ENCODE measurements at places on chromosomes 4 and X.

GRCh38 chr4:37054531-37055077, 189.9 kb upstream of the NWD2 start:
- DNase-seq, result no peak

DNA sequence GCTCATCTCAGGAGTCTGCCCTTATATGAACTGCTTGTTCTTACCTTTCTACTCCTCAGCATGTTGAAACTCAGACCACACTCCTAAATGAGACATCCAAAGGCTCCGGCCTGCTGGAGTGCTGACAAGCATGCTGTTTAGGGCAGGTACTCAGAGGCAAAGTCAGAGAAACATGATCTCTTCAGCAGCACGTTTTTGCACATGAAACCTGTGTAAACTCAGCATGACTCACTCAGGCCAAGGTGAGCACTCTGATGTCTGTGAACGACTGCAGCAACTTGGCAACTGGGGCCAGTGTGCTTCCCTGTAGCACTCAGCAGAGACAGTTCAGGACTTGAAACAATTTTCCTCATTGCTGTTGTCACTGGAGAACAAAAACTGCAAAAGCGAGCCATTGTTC, 109.6 kb downstream of the PACRGL start:
- DNase-seq, result no peak

DNA sequence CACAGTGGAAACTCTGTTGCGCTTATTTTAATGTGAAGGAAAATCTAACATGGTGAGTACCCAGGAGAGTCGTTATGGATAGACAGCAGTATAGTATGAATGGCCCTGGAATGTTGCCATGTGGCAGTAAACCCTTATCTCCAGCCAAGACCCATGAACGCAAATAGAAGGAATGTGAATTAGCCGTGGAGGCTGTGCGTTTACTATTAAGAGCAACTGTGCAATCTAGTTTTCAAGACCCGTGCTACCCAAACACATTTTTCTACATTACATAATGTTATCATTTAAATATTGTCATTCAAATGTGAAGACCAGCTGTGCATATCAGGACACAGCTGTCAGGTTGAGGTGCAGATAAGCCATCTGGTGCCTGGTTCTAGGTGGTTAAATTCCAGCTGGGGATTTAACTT, 13.3 kb upstream of the AGA start:
- DNase-seq, result no peak

DNA sequence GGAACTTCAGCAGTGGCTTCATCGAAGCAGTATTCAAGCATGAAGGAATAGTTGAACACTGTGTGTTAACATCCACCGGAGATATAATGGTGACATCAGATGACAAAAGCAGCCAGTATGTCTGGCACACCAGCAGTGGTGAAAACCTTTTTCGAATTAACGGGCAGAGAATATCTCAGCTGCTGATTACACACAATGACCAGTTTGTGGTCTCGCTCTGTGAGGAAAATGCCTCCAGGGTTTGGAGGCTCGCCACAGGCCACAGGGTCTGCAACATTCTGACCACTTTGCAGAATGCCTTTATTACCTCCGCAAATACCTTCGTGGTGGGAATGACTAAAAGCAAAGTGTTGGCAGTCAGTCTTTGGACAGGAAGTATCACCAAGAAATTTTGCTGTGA, 201.5 kb downstream of the NWD2 start:
- DNase-seq, result no peak

- no peak for DNase-seq
Measured at GRCh38 chr4:38058151-38058550, 98.0 kb downstream of the PTTG2 start.

DNA sequence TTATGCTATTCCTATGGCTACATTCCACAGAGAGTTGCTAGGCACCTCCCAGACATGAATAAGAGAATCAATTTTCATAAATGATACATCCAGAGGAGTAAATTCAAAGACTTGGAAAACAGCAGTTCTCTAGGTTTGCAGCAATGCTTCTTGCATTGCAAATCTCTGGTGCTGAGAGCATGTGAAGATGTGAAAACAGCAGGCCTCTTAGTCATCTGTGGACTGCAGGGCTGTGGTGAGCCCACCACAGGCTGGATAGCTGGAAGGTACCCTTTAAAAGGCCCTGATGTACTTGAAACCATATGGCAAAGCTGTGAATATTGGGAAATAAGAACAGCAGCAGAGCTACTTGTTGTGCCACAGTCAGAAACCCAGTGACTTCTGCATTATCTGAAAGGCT, 2135.9 kb downstream of the ARAP2 start:
- DNase-seq, result no peak

DNA sequence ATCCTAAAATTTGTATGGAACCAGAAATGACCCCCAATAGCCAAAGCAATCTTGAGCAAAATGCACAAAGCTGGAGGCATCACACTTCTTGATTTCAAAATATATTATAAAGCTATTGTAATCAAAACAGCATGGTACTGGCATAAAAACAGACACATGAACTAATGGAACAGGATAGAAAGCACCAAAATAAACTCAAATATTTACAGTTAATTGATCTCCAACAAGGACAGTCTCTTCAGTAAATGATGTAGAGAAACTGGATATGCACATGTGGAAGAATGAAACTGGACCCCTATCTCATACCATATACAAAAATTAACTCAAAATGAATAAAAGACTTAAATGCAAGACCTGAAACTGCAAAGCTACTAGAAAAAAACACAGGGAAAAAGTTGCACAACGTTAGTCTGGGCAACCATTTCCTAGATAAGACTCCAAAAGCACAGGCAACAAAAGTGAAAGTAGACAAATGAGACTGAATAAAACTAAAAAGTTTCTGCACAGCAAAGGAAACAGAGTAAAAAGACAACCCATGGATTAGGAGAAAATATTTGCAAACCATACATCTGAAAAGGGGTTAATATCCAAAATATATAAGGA, 64.9 kb downstream of the CD99L2 start:
- no peak for DNase-seq

DNA sequence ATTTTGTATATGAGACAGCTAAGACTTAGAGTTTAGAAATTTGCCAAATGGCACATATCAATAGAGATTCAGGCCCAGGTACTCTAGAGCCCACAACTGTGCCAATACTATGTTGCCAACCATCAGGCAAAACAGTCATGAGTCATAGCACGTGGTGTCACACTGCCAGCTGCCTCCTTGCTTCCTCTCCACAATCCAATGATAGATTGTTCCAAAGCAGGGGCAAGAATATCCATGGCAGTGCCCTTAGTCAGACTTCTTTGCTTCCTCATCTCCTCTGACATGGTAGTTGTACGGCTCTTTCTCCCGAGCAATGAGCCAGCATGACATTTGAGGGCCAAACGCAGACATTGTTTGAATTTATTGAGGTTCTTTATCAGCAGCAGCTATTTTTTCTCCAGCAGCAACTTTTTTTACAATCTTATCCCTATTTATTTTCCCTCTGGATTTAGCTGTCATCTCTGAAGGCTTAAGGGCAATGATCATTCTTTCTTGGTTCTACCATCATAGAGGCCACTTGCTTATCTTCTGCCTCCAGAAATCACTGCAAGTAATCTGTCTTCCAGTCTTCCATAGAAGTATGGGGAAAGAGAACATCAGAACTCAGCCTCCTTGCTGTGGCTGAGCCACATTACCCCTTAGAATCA, 169.7 kb downstream of the COL4A6 start:
- DNase-seq, result no peak

- no peak for DNase-seq
Measured at GRCh38 chr4:185472103-185472542, 590 bp upstream of the CCDC110 start.

DNA sequence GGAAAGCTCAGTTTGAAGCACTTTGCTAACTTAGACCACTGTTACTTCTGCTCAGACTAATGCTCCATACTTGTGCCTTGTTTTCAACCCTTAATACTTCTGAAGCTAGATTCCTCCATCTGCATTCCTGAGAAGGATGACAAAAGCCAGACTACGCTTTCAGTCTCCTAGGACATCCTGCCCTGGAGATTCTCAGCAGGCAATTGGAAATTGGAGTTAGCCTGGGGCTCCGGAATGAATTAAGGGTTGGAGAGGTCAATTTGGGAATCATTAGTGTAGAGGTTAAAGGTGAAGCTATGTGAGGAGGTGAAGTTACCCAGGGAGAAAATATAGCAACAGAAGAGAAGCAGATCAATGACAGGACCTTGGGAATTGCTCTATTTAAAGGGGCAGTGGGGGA, 215.9 kb upstream of the MBNL3 start:
- no peak for DNase-seq

DNA sequence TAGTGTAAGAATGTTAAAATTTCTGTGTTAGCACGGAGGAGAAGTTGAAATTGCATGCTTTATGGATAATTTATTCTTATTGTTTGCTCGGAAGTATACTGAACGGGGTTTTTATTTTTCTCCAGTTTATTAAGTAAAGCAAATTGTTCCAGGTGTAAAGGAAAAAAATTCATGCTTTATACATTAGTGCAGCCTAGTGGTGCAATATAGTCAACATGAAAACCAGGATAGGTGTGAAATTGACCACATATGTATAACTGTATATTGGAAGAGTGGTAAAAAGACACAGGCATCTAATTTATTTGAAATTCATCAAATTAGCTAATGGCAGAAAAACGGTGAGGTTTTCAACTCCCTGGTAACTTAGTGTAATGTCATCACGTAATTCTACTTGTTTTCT, 959 bp downstream of the BRS3 start:
- DNase-seq, result no peak

- no peak for DNase-seq
Measured at GRCh38 chrX:56932653-56933339, 62.5 kb downstream of the SPIN3 start.

DNA sequence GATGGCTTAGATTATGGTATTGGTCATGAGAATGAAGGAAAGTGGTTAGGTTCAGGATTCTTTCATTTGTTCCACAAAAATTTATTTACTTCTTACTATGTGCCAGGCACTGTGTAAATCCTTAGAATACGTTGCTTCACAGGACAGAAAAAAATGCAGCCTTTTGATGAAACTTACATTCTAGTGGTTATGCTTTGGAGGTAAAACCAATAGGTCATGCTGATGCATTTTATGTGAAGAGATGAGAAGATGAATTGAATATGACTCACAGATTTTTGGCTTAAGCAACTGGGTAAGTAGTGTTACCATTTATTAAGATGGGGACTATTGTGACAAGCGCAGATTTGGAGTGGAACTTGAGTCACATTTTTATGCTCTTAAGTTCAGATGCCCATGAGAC, 165.3 kb downstream of the GLRA2 start:
- no peak for DNase-seq

GRCh38 chrX:137565921-137566745, at the start of gene ZIC3:
TSS of gene ZIC3 (plus strand) at chrX:137566127. CDS start at chrX:137566692, 565 bp downstream.
- no peak for DNase-seq

GRCh38 chr4:80075995-80076675, 3.1 kb upstream of the ANTXR2 start:
- DNase-seq, result no peak

DNA sequence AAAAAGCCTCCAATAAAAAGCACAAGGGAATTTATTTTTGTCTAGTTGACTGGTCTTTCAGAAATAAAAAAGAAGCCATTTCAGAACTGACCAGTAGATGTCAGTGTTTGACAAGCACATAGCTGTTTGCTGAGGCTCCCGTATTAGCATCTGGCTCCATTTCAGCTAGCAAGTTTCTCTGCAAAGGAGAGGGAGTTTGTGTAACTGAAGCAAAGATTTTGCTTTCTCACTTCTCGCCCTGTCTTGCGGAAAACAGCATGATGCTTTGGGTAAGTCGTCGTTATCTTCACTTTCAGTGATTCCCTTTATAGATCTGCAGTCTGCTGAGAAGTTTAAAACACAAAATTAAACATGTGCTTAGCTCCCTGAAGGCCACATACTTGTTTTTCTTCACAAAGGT, 85.5 kb downstream of the CT47B1 start:
- DNase-seq, result no peak

- no peak for DNase-seq
Measured at GRCh38 chr4:4919927-4920326, 60.5 kb downstream of the MSX1 start.

GRCh38 chr4:113849771-113850170, 88.2 kb upstream of the CAMK2D start:
- no peak for DNase-seq

DNA sequence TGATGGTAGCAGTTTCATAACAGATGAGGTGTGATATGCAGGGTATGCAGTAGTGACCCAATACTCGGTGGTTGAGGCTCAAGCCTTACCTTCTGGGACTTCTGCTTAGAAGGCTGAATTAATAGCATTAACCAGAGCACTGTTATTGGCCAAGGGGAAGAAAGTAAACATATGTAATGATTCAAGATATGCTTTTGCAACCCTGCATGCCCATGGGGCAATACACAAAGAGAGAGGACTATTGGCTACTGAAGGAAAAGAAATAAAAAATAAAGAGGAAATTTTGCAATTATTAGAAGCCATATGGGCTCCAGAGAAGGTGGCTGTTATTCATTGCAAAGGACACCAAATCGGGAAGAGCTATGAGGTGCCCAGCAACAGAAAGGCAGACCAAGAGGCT, 8.7 kb downstream of the GAGE10 start:
- no peak for DNase-seq

DNA sequence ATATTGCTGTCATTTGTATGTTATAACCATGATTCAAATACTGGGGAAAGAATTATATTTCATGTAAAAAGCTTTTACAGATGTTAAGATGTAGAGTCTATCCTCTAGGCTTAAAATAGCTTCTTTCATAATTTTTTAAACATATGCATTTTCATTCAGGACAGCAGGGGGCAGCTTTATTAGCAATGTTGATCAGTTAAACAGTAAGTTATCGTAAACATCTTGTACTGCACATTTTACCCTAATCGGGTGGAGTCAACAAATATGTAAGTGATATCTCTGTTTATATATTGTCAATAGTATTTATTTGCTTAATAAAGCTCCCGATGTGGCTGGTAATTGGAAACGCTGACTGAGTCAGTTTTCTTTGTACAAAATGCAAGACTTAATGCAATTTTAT, 142.5 kb upstream of the MED14 start:
- no peak for DNase-seq

GRCh38 chrX:134999469-134999868, 8.7 kb downstream of the SMIM10 start:
- peak; percentile 36 for DNase-seq

- no peak for DNase-seq
Measured at GRCh38 chr4:139844459-139845036, 178.9 kb downstream of the MGST2 start.

DNA sequence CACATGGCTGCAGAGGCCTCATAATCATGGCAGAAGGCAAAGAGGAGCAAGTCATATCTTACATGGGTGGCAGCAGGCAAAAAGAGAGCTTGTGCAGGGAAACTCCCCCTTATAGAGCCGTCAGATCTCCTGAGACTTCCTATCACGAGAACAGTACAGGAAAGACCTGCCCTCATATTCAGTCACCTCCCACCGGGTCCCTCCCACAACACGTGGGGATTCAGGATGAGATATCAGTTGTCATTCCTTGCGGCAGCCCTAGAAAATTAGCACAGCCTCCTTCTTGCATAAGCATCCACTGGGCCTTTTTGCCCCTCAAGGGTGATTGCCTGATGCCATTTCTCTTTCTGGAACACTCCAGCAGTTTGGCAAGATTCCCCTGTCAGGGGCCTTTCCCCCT, 61.7 kb upstream of the STX18 start:
- no peak for DNase-seq

Data from glomerular endothelial cell (primary cell).